ENCODE measurements at places on chromosomes 7 and 10.

- peaks cover 4% of the 10 kb centered on the region for H3K4me1 ChIP-seq
- H3K36me3 ChIP-seq, result peaks cover 6% of the 10 kb centered on the region
- H3K4me3 ChIP-seq, result no peak overlapping the region
- DNase-seq, result no peak
- H3K27me3 ChIP-seq, result no peaks in the 10 kb centered on the region
Observed at GRCh38 chr7:91957823-91958222, 17.2 kb downstream of the AKAP9 start.

- no peak overlapping the region for H3K27ac ChIP-seq
- H3K36me3 ChIP-seq, result no peaks in the 10 kb centered on the region
- H3K4me3 ChIP-seq, result no peak overlapping the region
- H3K4me1 ChIP-seq, result no peaks in the 10 kb centered on the region
Observed at GRCh38 chr10:117603726-117604125, 61.2 kb downstream of the EMX2 start.

DNA sequence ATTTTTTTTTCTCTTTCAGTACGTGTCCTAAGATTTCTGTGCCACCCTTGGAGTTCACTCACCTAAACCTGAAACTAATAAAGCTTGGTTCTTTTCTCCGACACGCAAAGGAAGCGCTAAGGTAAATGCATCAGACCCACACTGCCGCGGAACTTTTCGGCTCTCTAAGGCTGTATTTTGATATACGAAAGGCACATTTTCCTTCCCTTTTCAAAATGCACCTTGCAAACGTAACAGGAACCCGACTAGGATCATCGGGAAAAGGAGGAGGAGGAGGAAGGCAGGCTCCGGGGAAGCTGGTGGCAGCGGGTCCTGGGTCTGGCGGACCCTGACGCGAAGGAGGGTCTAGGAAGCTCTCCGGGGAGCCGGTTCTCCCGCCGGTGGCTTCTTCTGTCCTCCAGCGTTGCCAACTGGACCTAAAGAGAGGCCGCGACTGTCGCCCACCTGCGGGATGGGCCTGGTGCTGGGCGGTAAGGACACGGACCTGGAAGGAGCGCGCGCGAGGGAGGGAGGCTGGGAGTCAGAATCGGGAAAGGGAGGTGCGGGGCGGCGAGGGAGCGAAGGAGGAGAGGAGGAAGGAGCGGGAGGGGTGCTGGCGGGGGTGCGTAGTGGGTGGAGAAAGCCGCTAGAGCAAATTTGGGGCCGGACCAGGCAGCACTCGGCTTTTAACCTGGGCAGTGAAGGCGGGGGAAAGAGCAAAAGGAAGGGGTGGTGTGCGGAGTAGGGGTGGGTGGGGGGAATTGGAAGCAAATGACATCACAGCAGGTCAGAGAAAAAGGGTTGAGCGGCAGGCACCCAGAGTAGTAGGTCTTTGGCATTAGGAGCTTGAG, at the start of gene CFTR:
Gene CFTR, plus strand, starts transcription at position 801 of the 830 bp plus-strand sequence. CDS start 70 bp downstream, outside the sequence.
- no peak within 1 kb of the TSS for H3K27ac ChIP-seq
- H3K27me3 ChIP-seq, result peaks cover 27% of the 10 kb centered on the region
- H3K36me3 ChIP-seq, result no peaks in the 10 kb centered on the region
- H3K4me1 ChIP-seq, result no peaks in the 10 kb centered on the region

- peaks cover 25% of the 10 kb centered on the region for H3K36me3 ChIP-seq
- peaks cover 45% of the 10 kb centered on the region for H3K4me1 ChIP-seq
- no peak for DNase-seq
- no peaks in the 10 kb centered on the region for H3K27me3 ChIP-seq
- H3K4me3 ChIP-seq, result peak overlapping the region; percentile 83
Observed at GRCh38 chr7:2553831-2554581, 1.3 kb downstream of the BRAT1 start.

GRCh38 chr7:155728116-155728515, 83.7 kb downstream of the RBM33 start:
- peaks cover 32% of the 10 kb centered on the region for H3K36me3 ChIP-seq
- no peaks in the 10 kb centered on the region for H3K27me3 ChIP-seq
- no peak overlapping the region for H3K4me3 ChIP-seq
- H3K27ac ChIP-seq, result no peak overlapping the region
- H3K4me1 ChIP-seq, result peaks cover 12% of the 10 kb centered on the region

- H3K4me1 ChIP-seq, result peaks cover 28% of the 10 kb centered on the region
- DNase-seq, result no peak
- no peak overlapping the region for H3K4me3 ChIP-seq
- H3K27me3 ChIP-seq, result peaks cover 24% of the 10 kb centered on the region
- no peak overlapping the region for H3K27ac ChIP-seq
Observed at GRCh38 chr7:45193828-45194227, 36.2 kb downstream of the RAMP3 start.

DNA sequence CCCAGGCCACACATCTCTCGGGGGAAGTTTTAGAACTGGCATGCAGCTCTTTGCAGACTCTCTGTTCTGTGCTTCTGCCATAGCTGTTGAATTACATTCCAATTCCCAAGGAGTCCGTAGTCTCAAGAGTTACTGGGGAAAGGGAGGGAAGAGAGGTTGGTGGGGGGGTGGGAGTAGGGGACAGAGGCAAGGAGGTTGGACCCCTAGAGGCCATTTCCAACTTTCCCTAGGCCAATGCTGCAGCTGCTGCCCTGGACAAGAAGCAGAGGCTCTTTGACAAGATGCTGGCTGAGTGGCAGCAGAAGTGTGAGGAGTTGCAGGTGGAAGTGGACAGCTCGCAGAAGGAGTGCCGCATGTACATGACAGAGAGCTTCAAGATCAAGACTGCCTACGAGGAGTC, 23.8 kb downstream of the MYH16 start:
- H3K27ac ChIP-seq, result no peak overlapping the region
- DNase-seq, result no peak
- H3K4me3 ChIP-seq, result no peak overlapping the region
- H3K4me1 ChIP-seq, result no peaks in the 10 kb centered on the region
